ENCODE measurements at places on chromosomes 16 and 17. TPM values are rescaled to one million over a fixed set of nuclear protein-coding genes. Genes with fewer than 3 reads are reported as not detected.

- DNase-seq = no peak
Measured at GRCh38 chr17:67105213-67105612, 60.9 kb downstream of the CACNG1 start.

Gene KRTAP4-3
- not detected for total RNA-seq

DNA sequence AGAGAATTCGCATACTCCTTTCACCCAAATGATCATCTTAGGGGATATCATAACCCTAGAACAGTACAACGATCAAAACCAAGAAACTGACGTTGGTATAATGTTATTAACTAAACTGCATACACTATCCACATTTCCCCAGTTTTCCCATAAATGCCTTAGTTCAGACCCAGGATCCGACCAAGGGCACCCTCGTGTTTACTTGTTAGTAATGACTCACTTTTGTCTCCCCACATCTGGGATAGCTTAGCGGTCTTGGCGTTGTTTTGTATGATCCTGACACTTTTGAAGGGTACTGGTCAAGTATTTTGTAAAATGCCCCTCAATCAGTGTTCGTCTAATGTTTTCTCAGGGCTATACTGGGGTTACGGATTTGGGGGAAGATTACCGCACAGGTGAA is 8.0 kb downstream of the HS3ST3A1 start:
- DNase-seq = no peak

- peak; percentile 44 for DNase-seq
Measured at GRCh38 chr17:83196366-83196765, 117.0 kb downstream of the METRNL start.

GRCh38 chr17:62565817-62566216 is 61.7 kb upstream of the MRC2 start:
- no peak for DNase-seq

Gene TXNDC17
- total RNA-seq = 52.6 TPM

DNA sequence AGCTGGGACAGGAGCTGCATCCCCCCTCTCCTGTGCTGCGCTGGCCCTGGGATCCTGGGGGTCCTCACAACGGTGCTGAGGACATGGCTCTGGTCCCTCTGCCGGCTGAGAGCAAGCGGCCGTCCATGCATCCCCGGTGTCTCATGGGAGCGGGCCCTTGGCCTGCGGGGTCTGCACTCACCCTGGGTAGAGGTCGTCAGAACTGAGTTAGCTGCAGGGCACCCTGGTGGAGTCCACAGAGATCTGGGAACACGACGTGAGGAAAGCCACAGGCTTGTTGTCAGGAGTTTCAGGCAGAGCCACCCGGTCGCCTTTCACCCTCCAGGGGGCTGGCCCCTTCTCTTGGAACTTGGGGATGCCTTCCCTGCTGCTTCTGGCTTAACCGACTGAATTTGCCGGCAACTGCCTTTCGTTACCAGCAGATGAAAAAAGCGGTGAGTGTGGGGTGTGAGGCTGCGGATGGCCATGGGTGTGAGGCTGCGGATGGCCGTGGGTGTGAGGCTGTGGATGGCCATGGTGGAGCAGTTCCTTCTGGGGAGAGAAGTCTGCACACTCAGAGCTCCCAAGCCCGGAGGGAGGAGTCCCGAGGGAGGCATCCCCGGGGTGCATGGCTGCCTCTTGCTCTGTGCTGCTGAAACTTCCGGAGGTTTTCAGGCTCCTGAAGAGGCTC is 81.7 kb downstream of the LMF1 start:
- DNase-seq = peak; percentile 40

DNA sequence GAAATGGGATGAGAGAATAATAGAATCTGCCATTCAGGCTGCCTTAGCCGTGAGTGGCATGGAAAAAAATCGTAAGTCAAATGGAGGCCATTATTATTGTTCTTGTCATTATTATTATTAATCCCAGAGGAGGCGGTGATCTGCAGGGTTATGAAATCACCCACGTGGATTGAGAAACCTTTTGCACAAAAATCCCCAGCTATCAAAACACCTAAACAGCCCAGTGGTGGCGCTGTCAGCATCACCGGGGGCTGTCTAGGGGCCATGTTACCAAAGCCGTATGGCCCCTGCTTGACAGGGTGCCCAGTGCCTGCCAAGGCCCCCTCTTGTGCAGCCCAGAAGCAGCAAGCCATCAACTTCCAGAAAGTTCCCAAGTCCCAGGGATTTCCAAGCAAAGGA is 25.2 kb downstream of the CNGB1 start:
- DNase-seq = no peak

DNA sequence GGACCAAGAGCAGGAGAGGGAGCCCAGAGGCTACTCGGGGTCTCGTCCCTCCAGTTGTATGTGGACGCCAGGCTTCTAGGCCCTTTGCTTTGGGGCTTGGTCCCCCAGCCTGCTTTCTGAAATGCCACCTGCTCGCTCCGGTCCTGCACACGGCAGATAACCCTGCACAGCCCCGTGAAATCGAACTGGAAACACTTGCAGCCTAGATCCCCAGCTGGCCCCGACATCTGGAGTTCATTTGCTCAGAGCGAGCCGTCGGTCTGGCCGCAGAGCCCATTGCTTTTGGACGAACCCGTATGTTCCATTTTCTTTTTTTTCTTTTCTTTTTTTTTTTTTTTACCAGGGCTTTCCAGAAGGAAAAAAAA is 22.9 kb downstream of the C1QTNF1 start:
- DNase-seq = peak; percentile 89

DNA sequence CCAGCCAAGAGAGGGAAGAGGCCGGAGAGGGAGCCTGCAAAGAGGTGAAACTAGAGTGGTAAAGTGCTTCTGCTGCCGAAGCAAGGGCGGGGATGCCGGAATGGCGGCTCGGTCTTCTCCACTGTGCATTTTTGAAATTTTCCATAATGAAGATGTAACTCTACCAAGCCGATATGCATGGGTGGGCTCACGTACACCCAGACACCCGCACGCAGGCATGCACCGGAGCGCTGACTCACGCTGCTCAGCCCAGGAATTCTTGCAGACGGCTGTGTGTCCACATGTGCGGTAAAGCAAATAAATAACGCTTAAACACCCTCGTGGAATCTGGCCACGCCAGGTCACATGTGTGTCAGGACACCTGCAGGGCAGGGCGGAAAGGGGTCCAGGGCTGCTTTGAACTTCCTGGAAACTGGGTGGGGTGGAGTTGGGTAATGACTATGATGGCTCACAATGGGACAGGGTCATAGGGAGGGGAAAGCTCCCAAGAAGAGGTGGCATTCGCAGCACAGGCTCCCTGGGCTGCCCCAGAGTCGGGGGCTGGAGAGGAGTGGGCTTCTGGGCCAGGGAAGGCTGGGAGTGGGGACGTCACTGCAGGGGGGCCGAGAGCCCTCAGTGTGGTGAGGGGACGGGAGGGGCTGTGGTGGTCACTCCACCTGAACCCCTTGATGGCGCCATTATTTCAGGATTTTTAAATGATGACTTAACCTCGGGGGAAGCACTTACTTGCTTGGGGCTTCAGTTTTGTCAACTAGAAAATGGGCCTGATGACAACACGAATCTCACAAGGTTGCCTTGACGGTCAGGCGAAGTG is 265.5 kb downstream of the PARN start:
- DNase-seq = peak; percentile 46

GRCh38 chr16:88812513-88813268 is 963 bp upstream of the APRT start:
- DNase-seq = peak; percentile 87

DNA sequence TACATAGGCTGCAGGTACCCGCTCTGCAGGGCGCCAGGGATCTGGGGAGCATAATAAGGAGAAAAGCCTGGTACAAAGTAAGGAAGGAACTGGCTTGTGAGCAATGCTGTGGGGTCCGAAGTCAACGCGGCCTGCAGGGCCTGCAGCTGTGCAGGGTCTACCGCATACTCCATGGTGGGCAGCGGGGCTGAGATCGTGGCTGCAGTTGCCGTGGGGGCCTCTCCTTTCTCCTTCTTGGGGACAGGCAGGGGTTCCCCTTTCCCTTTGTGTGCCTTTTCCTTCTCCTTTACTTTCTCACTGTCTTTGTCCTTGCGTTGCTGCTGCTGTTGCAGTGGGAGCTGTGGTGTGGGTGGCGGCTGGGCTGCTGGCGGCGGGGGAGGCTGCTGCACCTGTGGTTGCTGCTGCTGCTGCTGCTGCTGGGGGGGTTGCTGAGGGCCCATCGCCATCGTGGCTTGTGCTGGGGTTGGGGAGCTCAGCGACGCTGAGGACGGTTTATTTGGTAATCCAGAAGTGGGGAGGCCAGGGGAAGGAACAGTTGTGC is 259.6 kb downstream of the ZFHX3 start:
- no peak for DNase-seq

GRCh38 chr17:53319947-53320346 is 502.8 kb upstream of the KIF2B start:
- DNase-seq = no peak

Gene GRAPL
- 1.8 TPM for total RNA-seq

Gene NPW
- not detected for total RNA-seq

Gene PRMT7
- total RNA-seq = 34.5 TPM

Gene ARHGDIG
- 4.3 TPM for total RNA-seq

DNA sequence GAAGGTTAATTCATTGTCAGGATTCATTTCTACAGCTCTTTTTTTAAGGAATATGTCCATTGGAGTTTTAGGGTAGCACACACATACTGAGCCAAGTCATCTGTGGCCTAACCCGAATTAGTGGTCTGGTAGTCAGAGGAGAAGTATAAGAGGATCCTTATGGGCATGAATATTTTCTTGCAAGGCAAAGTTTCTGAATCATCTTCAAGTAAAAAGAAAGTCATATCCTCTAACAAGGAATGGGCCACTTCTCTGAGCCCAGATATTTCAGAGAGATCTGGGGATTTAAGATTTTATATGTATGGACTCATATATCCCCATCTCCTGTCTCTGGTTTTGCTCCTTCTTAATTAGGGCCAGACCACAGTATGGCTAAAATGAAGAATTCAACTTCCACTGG is 99.2 kb upstream of the CDH8 start:
- no peak for DNase-seq

DNA sequence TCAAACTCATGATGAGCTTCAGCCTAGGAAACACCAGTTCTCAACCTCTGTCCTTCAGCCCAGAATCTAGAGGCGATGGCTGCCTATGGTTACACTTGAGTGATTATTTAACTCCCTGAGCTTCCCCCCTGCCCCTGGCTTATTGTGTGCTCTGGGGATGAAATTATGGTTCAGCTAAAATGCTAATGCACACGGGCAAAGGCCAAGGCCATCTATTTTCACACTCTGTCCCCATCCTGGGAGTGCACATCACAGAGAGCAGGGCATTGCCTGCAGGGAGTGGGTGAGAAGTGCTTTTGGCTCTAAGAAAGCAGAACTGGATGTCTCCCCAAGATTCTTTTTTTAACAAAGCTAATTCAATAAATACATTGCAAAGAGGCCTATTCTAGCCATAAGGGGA is 21.6 kb upstream of the CACNG5 start:
- DNase-seq = no peak

- DNase-seq = no peak
Measured at GRCh38 chr16:76837872-76838271, 353.1 kb upstream of the MON1B start.

Gene CACNG5
- not detected for total RNA-seq

Gene CCL3
- 1.0 TPM for total RNA-seq
